Pancreas (tissue), 10 donors: ENCODE measurements at places on chromosomes 2 and 18. TPM values are rescaled to one million over a fixed set of nuclear protein-coding genes. Genes with fewer than 3 reads are reported as not detected.

CBLN2 gene
- not detected for polyA plus RNA-seq

DNA sequence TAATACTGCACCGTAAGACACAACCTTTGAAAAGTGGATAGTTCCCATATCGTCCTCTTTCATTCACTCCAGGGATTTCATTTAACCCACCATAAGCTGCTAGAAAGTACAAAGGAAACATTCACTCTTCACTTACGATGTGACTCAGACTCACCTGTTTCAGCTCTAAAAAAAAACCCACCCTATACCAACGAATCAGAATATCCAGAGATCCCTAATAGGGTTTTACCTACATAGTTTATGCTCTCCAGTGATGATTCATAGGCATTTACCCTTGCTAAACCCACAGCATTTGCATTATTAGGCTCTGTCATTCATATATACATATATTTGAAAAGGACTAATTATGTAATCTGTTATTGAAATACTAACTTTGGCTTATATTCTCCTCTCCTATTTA, 60.2 kb downstream of the PRPF40A start:
- no peak for DNase-seq

RIT2 gene
- not detected for polyA plus RNA-seq

KCNG2 gene
- polyA plus RNA-seq = not detected

- DNase-seq = no peak
Observed at GRCh38 chr2:47034973-47035609, 119.5 kb upstream of the MCFD2 start.

DNA sequence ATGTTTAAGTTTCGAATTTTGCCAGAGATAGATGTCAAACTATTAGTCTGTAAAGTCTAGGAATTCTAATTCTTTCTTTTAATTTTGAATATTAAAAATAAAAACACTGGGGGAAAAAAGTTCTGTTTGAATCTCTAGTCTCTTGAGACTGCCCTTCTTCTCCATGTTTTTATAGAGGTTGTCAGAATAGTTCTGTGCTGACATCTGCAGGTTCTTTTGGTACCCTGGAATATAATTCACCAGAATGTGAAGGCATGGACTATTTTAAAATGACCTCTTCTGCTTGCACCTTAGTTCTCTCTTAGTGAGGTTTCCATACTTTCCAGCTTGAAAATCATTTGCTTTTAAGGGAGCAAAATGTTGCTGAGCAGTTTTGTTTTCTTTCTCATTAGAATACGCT, 121.0 kb upstream of the MSTN start:
- no peak for DNase-seq

DNA sequence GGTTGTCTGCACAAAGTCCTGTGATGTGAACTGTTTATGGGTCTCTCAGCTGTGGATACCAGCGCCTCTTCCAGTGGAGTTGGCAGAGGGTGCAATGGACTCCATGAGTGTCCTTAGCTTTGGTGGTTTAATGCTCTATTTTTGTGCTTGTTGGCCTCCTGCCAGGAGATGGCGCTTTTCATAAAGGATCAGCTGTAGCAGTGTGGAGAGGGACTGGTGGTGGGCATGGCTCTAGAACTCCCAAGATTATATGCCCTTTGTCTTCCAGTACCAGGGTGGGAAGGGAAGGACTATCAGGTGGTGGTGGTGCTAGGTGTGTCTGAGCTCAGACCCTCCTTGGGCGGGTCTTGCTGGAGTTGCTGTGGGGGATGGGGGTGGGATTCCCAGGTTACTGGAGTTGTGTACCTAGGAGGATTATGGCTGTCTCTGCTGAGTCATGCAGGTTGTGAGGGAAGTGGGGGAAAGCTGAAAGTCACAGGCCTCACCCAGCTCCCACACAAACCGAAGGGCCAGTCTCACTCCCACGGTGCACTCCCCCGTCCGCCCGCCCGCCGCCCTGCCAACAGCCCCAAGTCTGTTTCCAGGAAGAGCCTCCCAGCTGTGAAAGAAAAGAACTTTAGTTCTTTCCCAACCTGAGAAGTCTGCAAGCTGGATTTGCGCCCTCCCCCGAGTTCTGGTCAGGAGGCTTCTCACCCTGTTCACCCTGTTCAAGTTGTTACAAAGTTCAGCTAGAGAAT, 108.1 kb downstream of the MARCO start:
- DNase-seq = no peak

- DNase-seq = no peak
Observed at GRCh38 chr2:36780231-36780839, 83.8 kb downstream of the VIT start.

OTOS gene
- polyA plus RNA-seq = not detected

AQP4 gene
- polyA plus RNA-seq = 0.15 TPM

- DNase-seq = no peak
Observed at GRCh38 chr2:75076088-75076487, 117.6 kb downstream of the POLE4 start.

PLA2R1 gene
- polyA plus RNA-seq = 0.80 TPM

DNA sequence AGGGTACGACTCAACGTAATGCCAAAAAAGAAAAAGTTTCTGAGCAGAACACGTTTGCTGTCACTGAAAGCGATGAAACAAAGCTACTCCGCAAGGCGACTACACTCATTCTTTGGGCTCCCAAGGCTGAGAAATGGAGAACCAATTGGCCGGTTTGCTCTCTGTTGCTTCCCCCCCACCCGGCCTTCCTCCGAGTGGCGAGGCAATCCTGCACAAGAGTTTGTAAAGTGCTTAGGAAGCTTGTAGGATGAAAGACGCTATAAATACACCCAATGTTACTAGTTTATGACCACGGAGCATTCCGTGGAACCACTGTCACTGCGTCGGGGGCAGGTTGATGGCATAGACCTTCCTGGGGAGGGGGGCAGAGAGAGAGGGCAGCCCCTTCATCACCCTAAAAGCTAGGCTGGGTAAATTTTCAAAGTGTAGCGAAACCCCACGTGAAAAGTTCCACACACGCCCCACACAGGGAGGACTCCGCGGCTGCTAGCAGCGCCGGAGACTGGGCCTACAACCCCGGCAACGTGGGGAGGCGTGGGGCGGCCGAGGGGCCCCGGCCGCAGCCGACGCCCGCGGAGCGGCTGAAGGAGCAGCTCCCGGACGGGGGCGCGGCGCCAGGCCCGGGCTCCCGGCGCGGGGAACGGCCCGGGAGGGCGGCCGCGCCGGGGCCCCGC, 915 bp downstream of the CUL3 start:
- DNase-seq = no peak

DNA sequence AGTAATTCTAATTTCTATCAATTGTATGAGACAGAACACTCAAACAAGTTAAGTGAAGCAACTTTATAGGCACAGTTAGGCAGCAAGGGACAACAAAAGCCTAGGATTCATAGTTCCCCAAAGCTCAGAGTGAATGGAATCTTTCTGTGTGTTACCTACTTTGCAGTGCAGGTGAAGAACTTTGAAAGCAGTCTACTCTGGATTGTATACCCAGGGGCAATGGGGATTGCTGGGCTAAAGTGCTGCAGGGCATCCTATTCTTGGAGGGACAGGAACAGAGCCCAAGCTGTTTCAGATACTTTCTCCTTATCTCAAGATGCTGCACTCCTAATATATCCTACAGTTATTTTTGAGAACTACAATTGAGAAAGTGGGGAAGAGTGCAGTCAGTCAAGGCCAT, 207.6 kb downstream of the PLCL1 start:
- no peak for DNase-seq

GAL3ST2 gene
- polyA plus RNA-seq = not detected

NPAS2 gene
- 20.6 TPM for polyA plus RNA-seq

DNA sequence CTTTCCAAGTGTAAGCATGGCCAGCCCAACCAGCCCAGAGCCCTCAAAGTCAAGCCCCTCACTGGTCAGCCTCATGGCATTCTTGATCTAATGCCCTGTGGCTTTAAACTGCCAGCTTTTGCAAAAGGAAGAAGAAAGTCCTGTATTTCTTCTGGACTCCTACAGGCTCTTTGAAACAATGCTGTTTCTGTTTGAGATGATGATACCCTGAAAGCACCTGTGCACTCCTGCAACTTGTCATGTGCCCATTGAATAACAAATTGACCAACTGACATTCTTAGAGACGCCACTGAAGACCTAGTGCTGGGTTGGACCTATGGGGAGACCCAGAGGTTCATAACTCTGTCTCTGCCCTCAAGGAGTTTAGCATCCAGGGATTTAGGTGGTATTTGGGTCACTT, 82.0 kb upstream of the MSH2 start:
- DNase-seq = no peak

SERPINB4 gene
- polyA plus RNA-seq = not detected

- no peak for DNase-seq
Observed at GRCh38 chr2:43128559-43128955, 97.8 kb downstream of the ZFP36L2 start.
